AG10803 (cell line): ENCODE measurements at places on chromosomes 6 and 20.

DNA sequence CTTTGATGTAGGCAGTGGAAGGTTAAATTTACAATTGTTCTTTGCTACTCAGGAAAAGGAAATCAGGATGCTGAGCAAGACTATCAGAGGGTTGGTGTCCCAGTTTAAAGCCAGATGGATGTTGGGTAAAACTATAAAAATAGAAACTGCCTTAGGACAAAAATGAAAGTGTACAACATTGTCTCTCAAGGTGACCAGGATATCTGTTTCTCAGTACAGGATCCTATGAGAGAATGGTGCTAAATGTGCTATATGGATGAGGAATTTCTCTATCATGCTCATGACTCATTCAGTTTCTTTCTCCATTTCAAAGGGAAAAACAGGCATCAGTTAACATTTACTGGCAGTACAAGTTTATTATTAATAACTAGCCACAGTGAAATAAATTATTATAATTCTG, 534.2 kb upstream of the GJE1 start:
- DNase-seq, result peak; percentile 9

DNA sequence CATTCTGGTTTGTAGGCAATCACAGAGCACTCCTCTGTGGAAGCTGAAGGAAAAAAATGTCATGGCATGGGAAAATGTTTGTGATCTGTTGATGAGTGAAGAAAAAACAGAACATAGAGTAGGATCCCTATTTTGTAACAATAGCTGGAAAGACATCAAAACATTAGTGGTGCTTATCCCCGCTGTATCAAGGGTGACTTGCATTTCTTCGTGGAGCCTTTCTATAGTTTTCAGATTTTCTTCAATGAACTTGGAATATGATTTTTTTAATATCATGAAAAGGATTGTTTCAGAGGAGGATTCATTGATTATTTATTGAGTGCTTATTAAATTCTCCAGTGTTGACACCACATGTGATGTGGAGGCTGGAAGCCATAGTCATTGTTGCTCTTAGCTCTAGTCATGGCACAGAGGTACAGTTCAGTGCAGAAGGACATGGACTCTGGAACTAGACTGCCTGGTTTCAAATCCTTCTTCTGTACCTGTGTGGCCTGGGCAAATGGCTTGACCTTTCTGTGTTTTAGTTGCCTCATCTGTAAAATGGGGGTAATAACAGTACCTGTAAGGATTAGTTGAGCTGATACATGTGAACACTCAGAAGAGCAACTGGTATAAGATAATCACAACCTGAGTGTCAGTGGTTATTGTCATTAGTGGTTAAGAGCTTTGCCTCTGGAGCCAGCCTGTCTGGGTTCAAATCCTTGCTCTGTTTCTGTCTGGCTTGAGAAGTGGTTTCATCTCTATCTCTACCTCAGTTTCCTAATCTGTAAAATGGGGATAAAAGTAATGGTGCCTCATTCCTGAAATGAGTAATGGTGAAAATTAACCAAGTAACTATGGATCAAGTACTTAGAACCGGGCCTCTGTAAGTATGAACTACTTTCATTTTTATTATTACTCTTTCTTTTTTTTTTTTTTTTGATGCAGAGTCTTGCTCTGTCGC, 14.7 kb upstream of the CDKN1A start:
- no peak for DNase-seq

DNA sequence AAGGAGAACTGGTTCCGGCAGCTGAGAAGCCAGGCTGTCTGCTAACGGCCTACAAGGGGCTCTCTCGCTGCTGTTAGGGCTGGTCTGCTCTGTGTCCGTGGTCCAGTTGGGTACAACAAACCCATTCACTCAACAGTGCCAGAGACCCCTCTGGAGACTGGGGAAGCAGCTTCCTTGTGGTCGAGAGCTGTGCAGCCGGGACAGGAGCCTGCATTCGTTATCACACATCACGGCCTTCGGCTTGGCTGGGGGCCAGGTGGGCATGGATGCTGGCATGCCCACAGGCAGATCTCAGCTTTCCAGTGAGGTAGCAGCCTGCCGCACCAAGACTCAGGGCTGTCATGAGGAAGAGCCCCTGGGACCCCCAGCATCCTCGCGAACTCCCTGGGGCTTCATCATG, 124.7 kb downstream of the PREX1 start:
- DNase-seq, result no peak

DNA sequence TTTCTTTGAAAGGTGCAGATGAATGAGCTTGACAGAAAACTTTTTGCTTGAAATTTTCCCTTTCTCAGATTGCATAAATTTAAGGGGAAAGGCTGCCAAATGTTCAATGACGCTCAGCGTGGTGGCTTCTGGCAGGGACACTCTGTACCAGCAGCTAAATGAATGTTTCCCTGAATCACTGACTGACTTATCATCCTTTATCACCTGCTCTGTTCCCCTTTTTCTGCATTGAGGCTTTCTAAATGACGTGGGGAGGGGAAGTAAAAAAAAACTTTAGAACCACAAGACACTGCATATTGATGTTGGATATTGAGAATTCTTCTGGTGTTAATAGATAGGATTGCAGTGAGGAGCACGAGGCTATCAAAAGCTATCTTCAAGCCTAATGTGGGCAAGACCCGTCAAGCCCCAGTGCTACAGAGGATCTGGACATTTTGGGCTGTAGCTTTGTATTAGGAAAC, 46.9 kb upstream of the ENPP5 start:
- no peak for DNase-seq

DNA sequence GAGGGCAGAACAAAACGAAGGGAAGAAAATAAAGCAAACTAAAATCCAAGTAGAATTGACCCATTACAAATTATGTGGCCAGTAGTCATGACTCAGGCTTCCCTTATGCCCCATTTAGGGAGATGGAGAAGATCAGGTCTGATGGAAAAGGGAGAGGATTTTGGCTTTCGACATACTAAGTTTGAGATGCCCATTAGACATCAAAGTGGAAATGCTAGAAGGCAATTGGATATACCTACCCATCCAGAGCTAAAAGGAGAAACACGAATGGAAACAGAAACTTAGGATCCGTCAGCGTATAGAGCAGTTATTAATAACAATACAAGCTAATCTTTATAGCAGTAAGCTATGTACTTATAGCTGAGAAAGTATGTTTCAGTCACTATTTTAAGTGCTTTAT, 4.8 kb downstream of the TRPC4AP start:
- no peak for DNase-seq
